ENCODE measurements at places on chromosomes 1 and 21. TPM values are rescaled to one million over a fixed set of nuclear protein-coding genes. Genes with fewer than 3 reads are reported as not detected.

Gene OR2T33
- total RNA-seq, result not detected

Gene HS2ST1
- total RNA-seq, result 19.2 TPM

Gene HNRNPCL1
- not detected for total RNA-seq

Gene RGS13
- total RNA-seq, result 1.0 TPM

Gene OR2M4
- not detected for total RNA-seq

Gene S100A7A
- not detected for total RNA-seq

Gene DDR2
- total RNA-seq, result 187 TPM

Gene ANKRD65
- 4.1 TPM for total RNA-seq

Gene TMEM269
- not detected for total RNA-seq

Gene BARHL2
- not detected for total RNA-seq

Gene PPIAL4G
- not detected for total RNA-seq

Gene RAB7B
- total RNA-seq, result 6.0 TPM

Gene SLC16A4
- total RNA-seq, result 7.2 TPM

Gene GPR52
- 2.7 TPM for total RNA-seq

Gene AURKAIP1
- total RNA-seq, result 120 TPM

Gene GIPC2
- 2.7 TPM for total RNA-seq

Data from mesenteric fat pad (tissue), 1 donor.